ENCODE measurements at places on chromosomes 16 and 17.

DNA sequence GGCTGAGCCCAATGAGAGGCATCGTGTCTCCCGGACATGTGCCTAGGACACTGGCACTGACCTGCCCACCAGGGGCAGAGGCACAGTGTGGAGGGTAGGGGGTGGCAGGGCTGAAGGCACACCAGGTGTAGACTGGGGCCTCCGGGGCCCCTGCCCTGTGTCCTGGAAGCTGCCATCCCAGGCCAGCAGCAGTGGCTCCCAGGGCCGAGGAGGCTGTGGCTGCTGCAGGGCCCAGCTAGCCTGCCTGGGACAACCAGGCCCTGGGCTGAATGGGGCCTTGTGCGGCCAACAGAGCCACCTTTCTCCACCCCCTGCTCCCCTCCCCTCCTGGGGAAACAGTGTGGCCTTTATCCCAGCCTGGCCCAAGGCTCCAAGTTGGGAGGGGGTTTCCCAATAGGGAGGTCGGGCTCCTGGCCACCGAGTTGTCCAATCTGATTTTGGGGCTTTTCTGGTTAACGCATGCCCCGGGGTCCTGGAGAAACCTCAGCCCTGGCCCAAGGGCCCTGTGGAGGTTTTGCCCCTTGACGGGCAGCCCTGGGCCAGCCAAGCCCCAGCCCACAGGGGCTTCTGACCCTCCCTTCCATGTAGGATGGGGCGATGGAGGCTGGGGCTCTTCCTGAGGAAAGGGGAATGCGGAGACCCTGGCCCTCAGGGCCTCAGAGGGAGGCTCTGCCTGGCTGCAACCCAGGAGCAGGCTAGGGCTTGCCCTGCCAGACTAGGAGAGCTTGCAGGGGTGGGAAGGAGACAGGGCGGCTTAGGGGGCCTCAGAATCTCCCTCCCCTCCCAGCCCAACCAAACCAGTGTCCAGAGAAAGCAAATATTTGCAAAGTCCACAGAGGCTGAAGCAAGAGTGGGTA lies 4.2 kb downstream of the MTSS2 start:
- DNase-seq = no peak

DNA sequence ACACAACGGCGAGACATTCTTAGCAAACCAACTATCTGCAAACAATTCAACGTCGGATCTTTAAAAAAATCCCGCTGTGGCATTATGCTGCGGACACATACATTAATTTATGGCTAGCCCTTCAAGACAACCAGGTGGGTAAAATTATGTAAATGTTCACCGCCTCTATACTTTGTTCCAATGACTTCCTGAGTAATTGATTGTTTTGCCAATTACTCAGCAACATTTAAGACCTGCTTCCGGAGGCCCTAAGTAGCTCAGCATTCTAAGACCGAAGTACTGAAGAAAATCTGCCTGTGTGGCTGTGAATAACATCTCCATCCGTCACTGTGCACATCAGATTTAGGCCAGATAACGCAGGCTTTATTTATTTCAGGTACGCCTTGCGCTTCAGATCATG lies 23.3 kb downstream of the QPRT start:
- no peak for DNase-seq

DNA sequence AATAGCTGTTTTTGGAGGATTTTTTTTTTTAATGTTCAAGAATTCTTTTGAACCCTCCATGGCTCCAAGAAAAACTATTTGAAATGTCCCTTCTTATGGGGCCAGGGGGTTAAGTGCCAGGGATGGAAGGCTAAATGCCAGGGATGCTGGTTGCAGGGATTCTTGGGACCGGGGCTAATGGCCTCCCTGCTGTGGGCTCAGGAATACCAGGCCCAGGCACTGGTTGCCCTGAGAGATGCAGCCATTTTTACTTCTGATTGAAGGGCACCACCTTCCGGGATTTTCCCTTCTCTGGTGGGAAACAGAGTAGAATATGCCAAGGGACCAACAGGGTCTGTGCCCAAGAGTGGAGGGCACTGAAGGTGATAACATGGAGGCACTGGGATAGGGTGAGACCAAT lies 10.9 kb upstream of the KAT7 start:
- no peak for DNase-seq

- peak; percentile 60 for DNase-seq
Measured at GRCh38 chr17:27578718-27579085, 52.3 kb upstream of the LGALS9 start.

- DNase-seq = peak; percentile 74
Measured at GRCh38 chr16:88815901-88816589, 4.3 kb upstream of the APRT start.

DNA sequence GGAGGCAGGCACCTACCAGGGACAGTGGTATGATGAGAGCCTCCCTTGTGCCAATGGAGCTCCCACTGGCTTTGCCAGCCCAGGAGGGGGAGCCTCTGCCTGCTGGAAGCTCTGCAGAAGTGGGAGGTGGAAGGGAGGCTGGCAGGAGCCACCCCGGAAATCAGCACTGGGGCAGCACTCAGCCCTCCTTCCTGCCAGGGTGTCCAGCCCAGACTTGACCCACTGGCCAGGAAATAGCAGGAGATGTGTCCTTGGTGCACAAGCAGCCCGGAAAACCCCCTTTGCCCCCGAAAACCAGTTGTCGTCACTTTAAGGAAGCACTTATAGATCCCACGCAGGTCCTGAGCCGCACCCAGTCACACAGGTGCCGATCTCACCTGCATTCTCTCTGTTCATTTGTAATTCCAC lies 49.3 kb upstream of the CACNG4 start:
- DNase-seq = peak; percentile 60

- no peak for DNase-seq
Measured at GRCh38 chr17:79306424-79307318, 232.0 kb downstream of the ENGASE start.

DNA sequence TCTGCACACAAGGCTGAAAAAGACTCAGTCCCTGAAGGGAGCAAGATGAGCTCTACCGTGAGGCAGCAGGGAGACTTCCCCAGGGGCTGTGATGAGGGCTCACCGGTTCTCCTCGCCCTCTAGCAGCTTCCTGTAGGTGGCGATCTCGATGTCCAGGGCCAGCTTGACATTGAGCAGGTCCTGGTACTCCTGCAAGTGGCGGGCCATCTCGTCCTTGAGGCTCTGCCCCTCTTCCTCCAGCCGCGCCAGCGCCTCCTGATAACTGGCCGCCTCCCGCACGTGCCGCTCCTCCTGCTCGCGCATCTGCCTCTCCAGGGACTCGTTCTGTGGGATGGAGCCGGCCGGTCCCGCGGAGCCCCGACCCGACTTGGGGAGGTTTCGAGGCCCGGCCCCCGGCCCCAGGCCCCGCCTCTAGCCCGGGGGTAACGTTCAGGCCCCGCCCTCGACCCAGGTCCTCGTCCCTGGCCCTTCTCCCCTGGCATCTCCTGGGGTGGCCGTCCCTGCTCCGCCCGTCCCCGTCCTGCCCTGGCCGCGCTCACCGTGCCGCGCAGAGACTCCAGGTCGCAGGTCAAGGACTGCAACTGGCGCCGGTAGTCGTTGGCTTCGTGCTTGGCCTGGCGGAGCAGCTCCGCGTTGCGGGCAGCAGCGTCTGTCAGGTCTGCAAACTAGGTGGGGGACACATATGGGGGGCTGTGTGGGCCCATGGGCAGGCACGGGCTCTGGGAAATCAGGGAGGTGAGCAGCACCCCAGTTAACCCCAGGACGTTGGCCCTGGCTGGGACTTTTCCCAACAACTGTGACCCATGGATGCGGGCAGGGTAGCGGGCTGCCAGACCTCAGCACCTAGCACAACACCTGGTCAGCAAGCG lies 3.9 kb downstream of the GFAP start:
- peak; percentile 94 for DNase-seq

DNA sequence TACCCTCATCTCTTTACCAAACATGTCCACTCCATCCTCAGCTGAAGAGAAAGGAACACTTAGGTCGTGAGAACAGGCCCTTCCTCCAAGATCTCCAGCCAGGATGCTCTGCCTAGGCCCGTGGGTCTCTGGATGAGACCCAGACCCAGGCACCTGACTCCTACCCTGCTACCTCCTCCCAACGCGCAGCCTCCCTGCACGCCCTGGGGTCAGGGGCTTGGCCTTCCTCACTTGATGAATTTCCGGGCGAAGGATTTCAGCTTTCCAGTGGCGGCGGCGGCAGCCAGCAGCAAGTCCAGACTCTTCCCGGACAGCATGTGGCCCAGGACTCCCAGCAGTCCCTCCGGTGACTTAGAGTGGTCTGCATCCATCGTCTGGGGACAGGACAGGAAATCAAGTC lies 13.4 kb downstream of the CSF3 start:
- no peak for DNase-seq

- no peak for DNase-seq
Measured at GRCh38 chr17:32120716-32121115, 21.6 kb upstream of the RHOT1 start.

DNA sequence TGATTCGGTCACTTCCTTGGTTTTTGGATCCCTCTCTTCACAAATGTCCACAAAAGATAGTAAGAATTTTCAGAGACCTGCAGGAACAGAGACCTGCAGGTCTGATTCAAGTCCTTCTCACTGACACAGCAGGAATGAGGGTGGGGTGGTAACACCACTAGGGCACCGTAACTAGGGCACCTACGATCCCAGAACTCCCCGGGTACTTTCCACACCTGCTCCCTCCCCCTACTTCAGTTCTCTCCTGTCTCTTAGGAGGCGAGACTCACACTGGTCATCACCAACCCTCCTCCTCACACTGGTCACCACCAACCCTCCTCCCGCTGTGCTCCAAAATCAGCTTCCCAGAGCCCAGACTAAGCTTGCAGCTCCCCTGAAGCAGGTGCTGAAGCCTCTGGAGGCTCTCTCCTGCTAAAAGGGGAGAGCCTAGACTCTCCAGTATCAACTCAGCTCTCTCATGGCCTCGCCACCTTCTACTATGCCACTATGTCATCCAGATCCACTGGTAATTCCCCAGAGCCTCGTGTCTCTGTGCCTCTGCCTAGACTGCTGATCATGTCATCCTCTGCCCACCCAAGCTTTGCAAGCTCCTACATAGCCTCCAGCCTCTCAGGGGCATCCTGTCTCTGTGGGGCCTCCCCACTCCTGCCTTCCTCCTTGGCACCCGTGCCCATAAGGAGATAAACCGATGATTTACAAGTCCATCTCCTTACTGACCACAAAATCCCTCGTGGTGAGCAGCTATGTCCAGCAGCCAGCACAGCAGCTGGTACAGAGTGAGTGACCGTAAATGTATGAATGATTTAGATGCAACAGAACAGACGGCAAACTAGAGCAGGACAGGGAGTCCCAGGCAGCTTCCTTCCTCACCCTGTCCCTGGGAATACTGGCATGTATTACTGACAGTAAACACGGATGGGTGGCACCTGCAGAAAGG lies 63.4 kb upstream of the GSG1L start:
- no peak for DNase-seq

- DNase-seq = no peak
Measured at GRCh38 chr17:38893607-38894006, 23.7 kb downstream of the LASP1 start.

DNA sequence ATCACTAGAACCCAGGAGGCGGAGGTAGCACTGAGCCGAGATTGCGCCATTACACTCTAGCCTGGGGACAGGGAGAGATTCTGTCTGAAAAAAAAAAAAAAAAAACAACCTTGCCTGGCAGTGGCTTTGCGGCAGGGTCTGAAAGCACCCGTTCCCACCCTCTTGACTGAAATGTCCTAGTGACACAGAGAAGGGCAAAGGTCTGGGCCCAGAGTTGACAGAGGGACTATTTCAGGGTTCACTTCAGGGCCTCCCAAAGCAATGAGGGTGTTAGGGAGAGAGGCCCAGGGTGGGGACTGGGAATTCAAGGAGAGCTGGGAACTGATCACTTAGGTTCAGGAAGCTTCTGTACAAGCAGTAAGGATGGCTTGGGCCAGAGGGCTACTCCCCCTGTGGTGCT lies 13.8 kb upstream of the CDRT15L2 start:
- no peak for DNase-seq

DNA sequence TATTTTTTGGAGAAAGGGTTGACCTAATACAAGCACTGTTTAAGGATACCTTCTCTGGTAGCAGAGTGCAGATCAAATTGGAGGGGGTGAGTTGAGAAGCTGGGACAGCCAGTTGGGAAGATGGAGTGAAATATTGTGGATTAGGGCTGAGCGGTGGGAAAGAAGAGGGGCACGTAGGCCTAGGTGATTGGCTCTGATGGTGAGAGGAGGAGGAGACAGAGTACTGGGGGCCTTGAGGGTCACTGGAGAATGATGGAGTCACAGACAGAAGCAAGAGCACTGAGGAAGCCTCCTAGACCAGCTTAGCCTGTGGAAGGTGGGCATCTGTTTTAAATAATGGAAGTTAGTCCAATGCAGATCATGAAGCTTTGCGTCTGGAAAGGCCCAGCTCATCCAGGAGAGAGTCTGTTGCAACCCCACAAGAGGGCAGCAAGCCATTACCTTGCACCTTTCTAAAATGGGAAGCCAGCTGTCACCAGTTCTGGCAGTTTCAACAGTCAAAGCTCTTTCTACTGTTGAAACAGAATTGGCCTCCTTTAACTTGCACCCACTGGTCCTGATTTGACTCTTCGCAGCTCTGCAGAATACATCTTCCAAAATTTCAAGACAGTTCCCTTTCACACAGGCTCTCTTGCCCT lies 11.8 kb downstream of the SLC9A5 start:
- DNase-seq = peak; percentile 78

DNA sequence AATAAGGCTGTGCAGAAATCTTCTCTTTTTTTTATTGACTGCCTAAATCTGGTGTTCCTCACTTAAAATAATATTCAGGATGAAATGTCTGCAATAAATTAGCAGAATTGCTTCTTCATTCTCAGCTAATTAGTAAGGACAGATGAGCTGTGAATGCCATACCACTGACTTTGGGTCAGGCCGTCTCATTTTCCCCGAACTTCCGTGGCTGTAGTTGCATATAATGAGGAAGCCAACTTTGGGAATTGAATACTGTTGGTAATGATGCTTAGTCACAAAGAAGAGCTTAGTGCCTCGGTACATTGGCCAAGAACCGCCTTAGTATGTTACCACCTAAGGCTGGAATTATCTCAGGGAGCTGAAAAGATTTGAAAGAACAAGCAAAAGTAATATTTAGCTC lies 47.6 kb downstream of the NUP93 start:
- DNase-seq = no peak

DNA sequence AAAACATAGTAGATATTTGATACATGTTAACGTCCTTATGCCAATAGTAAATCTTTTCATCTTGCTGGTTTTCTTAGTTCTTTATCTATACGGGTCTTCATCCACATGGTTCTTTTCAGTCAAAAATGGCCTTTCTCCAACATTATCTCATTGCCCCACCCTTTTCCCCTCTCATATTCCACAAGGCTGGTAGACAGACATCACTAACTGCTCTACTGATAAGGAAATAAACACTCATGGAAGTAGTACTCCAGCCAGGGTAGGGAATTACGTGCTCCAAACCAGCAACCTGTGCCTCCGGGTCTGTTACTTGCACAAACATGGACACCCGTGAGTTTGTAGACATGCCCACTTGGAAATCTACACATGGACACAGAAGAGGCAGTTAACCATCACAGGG lies 141.4 kb downstream of the XYLT1 start:
- no peak for DNase-seq

All from DMS53 (cell line).